ENCODE measurements at places on chromosomes 13 and 19.

DNA sequence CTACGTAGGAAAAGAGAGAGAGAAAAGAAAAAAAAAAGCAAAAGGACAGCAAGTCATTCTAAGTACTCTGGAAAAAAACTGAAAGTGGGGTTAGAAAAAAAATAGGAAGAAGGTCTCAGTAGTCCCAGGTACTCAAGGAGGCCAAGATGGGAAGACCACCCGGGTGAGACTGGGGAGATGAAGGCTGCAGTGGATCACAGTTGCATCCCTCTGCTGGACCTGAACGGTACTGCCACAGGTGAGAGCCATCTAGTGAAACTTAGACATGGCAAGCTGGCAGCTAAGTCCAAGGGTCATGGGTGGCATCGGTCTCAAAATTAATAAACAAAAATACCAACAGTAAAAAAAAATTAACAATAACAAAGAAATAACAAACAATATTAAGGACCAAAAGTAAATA is 41.0 kb upstream of the ZNF91 start:
- no peak for DNase-seq

DNA sequence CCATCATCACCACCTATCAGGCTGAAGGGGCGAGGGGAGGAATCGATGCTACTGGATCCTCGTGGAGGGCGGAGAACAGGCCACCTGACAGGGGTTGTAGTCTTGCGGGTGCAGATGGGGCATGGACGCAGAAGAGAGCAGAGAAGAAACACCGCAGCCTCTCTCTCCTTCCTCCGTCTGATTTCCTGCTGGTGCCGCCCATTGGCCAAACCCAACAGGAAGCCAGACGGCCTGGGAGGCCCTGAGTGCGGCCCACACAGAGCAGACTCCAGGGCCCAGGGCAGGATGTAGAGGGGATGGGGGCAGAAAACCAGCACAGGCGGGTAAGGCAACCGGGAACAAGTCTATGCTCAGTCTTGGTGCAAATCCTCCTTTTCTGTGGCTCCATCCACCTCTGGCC is 15.4 kb downstream of the CEBPA start:
- DNase-seq, result no peak

DNA sequence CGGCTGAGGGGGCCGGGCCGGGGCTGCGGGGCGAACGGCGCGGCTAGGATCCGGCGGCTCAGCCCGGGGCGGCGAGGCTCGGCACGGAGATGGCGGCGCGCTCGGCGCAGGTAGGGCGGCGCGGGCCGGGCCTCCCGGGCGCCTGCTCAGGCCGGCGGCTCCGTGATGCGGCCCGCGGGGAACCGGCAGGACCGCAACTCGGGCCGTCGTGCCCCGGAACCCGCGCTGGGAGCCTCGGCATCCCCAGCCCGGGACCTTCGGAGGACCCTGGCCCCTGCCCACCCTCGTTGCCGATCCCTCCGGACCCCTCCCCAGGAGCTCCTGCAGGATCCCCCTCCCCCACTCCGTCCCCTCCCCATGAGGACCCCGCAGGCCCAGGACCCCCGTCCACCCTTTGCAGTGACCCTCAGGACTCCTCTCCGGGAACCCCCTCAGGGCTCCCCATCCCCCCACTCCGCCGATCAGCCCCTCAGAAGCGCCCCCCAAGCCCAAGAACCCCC is 304 bp downstream of the EVI5L start:
- DNase-seq, result no peak

DNA sequence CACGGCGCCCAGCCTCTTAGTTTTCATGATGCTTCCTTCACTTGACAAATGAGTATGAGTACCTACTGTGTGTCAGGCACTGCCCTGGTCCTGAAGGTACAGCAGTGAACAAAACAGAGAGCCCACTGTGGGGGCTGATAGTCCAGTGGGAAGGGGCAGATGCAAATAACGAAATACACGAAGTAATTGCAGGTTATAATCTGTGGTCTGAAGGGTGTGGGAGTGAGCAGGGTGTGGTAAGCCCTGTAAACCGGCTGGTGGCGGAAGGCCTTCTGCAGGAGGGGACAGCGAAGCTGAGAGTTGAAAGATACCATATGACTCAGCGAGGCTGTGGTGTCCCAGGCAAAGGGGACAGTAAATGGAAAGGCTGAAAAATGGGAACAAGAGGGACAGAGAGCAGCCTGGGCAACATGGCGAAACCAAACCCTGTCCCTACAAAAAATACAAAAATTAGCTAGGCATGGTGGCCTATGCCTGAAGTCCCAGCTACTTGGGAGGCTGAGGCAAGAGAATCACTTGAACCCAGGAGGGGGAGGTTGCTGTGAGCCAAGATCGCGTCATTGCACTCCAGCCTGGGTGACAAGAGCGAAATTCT is 60.5 kb downstream of the MAP4K1 start:
- no peak for DNase-seq

DNA sequence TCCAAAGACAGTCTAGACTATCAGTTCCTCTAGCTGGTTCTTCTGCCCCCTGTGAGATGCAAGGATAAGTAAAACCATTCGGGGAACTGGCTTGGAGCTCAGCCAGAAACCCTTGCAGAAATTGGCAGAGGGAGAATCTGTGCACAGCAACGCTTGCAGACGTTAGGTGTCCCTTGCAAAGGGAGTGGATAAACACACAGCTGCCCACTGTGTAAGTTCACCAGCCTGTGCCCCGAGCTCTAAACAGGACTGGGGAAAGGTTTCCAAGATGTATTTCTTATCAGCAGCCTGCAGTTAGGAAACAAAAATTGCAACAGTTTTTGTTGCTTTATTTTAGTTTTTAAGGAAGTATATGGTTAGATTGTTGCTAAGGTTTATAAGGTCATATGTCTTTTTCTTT is 19.0 kb upstream of the ADGRE1 start:
- DNase-seq, result no peak

GRCh38 chr19:48881741-48882657 is 9.8 kb downstream of the PPP1R15A start:
- DNase-seq, result no peak

GRCh38 chr13:33262997-33263396 is 22.6 kb downstream of the STARD13 start:
- no peak for DNase-seq

GRCh38 chr19:5563008-5563431 is 4.7 kb downstream of the TINCR start:
- no peak for DNase-seq

- DNase-seq, result no peak
Measured at GRCh38 chr13:75224053-75224742, 257.8 kb downstream of the TBC1D4 start.

DNA sequence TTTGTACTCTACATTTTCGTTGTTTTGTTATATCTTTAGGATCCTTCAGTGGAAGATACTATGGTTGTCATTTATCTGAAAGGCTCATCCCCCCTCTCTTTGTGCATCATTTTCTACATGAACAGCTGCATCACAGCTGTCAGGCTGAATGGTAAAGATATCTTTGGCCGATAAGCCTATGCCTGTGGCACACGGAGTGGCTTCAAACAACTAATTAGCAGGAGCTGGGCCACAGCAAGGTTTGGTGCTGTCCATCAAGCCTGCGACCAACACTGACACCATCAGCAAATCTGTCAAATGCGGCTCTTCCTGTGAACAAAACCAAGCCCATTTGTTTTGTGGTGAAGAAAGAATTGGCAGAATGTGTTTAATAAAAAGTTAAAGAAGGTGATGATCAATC is 334.4 kb downstream of the PCDH9 start:
- no peak for DNase-seq

DNA sequence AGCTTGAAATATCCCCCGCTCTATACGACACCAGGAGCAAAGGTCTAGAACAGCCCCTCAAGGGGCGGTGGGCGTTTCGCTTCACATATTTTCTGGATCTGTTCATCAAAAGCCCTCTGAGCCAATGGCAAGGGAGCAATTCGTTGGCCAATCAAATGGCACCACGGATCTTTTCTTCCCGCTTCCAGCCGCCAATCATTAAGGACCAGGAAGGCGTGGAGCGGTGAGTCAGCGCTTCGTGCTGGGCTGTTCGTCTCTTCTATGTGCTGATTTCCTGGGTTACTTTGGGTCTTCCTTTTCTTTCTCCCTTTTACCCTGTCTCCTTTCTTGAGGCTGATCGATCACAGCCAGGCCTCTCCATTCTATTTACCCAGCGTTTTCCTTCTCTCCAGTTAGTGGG is at the start of gene NLRP4:
Gene NLRP4, plus strand, starts transcription at position 201 of the 400 bp plus-strand sequence. CDS start 15,541 bp downstream, outside the sequence.
- DNase-seq, result no peak

DNA sequence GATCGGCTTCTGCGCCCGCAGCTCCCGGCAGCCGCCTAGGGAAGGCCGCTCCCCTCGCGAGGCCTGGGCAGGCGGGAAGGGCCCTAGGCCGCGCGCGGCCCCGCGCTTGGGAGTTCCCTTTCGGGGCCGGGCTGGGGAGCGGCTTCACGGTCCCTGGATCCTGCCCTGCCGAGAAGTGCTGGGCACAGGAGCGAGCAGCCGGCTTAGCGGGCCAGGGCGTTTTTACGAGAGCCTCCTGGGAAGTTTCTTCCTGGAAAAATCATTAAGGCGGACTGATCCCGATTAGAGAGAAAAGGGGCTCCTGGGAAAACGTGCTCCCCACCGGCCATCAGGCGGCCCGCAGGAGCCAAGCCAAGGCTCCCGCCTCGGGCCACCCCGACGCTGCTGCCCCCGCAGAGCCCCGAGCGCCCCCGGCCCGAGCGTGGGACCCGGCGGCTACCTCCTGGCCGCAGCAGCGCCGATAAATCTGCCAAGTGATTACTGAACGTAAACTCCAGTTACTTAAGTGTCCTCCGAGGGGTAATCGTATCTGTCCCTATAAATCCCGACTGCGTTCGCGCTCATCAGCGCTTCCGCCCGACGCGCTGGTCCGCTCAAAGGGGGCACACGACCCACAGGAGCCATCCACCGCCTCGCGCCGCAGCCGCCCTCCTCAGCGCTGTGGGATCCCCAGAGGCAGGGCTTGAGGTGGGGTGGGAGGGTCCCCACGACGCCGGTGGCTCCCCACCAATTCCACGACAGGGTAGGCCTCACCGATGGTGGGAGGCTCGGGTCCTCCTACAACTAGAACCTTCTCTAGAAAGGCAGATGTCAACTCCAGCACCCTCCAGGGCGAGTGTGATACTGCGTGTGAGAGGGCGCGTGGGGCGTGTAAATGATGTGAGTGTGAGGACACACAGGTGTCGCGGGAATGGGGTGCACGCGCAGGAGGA is 2.8 kb downstream of the ZIC5 start:
- DNase-seq, result no peak

- DNase-seq, result no peak
Measured at GRCh38 chr19:38107129-38107528, 116.9 kb downstream of the DPF1 start.

DNA sequence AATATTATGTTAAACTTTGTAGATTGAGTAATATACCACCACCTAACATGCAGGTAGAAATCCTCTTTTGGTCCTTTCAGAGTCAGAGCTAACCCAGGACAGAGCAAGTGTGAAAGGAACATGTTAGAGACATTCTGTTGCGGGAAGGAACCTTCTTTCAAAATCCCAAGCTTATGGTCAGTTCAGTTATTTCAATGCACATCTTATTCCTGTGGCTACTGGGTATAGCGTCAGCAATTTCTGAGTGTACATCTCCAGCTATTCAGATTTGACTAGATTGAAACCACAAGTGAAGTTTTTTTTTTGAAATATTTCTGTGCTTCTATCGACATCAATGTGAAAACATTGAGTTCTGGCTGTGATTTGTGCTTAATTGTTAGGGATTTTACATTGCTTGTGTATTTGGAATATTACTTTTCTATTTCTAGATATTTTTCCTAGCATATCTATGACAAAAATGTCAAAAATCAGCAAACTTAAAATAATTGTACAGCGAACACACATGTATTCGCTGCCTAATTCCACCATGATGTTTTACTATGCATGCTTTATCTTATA is 165.3 kb downstream of the LMO7 start:
- no peak for DNase-seq

GRCh38 chr19:2722541-2723344 is 1.6 kb upstream of the DIRAS1 start:
- no peak for DNase-seq

GRCh38 chr19:52196256-52196967 is 6.6 kb downstream of the PPP2R1A start:
- no peak for DNase-seq

DNA sequence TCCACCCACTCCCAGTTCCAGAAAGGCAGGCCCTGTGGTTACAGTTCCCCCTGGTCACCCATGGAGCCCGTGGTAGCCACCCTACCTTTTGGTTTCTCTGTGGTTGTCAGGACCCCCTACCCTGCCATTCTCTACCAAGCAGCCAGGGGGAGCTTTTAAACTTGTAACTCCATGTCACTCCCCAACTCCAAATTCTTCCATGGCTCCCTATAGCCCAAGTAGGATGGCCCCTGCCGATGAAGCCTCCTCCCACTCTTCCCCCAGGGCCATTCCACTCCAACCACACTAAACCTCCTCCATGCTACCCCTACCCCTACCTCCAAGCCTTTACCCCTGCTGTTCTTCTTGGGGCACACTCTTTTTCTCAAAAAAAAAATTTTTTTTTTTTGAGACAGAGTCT is 2.2 kb downstream of the S1PR2 start:
- DNase-seq, result no peak

GRCh38 chr19:9849791-9850190 is 14.7 kb downstream of the PIN1 start:
- DNase-seq, result no peak

- no peak for DNase-seq
Measured at GRCh38 chr13:49995625-49996101, 1.2 kb upstream of the TRIM13 start.
